ENCODE measurements at places on chromosomes 5 and 9.

DNA sequence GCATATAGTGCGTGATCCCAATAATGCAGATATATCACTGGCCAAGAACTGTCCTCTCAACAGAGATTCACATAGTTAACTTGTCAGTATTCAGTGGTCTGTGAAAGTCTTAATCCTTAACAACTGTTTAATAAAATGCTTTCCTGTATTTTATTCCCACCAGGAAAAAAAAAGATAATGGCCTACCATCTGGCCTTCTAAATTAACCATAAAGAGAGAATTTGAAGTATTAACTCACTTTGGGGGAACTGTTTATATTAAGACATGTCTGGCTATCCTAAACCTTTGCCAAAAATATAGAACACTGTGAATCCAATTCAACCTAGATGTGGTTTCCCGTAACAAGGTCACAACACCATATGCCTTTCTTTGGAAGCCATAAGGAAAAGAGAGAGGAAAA is 818 bp upstream of the FREM1 start:
- no peak for DNase-seq

GRCh38 chr5:94197970-94198369 is 420.4 kb downstream of the KIAA0825 start:
- DNase-seq, result no peak

- no peak for DNase-seq
These were observed 40.5 kb downstream of the ITGA2 start for GRCh38 chr5:53029608-53030007.

- DNase-seq, result no peak
These were observed 5.8 kb downstream of the DPP7 start for GRCh38 chr9:137108608-137109249.
